ENCODE measurements at places on chromosomes 1 and 21.
A peak's percentile ranks its signal among the peaks of the same experiment; 100 is the strongest.

DNA sequence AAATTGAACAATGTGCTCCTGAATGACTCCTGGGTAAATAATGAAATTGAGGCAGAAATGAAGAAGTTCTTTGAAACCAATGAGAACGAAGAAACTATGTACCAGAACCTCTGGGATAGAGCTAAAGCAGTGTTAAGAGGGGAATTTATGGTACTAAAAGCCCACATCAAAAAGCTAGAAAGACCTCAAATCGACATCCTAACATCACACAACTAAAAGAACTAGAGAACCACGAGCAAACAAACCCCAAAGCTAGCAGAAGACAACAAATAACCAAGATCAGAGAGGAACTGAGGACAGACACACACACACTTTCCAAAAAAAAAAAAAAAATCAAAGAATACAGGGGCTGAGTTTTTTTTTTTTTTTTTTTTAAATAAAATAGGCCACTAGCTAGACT lies 564.2 kb downstream of the SMYD3 start:
- DNase-seq, result no peak

DNA sequence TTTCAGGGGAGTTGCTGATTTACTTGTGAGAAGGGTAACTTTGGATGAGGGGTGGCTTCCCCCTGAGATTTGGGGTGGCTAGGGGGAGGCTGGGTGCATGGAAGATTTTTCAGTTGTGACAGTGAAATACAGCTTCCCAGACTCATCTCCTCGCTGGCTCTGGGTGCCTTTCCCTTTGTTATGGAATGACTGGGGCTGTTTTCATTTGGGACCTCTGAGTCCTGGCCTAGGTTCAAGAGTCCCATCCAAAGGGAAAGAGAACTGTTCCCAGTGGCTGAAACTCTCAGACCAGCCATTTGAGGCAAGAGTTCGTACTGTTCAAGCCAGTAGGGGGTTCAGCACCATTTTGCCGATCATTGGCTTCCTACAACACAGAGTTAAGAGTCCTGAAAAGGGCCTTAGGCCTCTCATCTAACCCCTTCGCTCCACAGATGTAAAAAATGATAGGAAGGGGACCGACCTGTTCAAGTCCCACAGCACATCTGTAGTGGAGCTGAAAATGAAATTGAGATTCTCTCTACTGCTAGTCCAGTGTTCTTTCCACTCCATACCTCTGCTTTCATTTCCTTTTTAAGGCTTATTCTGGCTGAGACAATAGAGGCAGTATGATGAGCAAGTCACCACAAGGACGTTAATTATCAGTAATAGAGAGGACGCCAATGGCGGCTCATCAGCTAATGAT lies 958 bp downstream of the DDR2 start:
- DNase-seq, result peak; percentile 56

- DNase-seq, result peak; percentile 74
Measured at GRCh38 chr1:10975567-10976326, 36.7 kb upstream of the TARDBP start.

GRCh38 chr1:9161963-9162362 lies 33.1 kb upstream of the GPR157 start:
- DNase-seq, result no peak

DNA sequence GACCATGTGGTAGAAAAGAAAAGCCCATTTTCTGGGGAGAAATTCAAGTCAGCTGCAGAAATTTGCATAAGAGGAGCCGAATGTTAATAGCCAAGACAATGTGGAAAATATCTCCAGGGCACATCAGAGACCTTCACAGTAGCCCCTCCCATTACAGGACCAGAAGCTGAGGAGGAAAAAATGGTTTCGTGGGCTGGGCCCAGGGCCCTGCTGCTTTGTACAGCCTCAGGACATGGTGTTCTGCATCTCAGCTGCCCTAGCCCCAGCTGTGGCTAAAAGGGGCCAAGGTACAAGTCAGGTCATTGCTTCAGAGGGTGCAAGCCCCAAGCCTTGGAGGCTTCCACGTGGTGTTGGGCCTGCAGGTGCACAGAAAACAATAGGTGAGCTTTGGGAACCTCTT lies 108.3 kb downstream of the DMRTB1 start:
- DNase-seq, result no peak

DNA sequence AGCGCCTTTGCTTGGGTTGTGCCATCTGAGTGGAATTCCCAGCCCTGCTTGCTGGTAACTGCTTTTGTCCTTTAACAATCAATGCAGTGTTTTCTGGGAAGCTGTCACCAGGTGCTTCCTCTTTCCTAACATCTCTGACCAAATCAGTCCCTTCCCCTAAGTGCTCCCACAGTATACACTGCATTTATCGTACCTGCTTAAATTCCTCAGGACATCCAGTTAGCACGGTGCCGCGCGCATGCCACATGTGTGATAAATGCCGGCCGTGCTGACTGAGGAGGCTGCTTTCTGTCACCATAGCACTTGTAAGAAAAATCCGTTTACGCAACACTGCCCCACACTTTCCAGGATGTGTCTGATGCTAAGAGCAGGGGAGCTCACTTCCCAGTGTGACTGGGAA lies 115.4 kb downstream of the BCAR3 start:
- no peak for DNase-seq

GRCh38 chr1:175419684-175420517 lies 227.3 kb upstream of the KIAA0040 start:
- no peak for DNase-seq

DNA sequence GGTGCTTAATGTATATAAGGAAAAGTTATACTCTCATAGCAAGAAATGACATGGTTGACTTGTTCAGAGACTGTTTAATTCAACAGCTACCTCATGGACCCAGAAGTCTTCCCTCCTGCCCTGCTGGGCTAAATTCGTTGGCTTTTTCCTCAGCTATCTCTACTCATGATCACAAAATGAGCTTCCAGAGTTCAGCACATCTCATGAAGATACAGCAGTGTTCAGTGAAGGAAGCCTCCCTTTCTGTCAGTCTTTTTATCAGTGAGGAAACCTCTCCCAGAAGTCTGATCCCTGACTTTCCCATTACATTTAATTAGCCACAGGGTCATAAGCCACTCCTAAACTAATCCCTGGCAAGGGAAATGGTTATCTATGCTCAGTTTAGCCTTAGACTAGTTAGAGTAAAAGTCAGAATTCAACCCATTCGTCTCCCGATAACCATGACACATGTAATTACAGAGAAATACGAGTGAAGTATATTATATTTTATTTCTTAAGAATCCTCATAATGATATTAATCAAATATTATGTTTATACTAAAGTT lies 97.5 kb downstream of the DENND1B start:
- no peak for DNase-seq

- DNase-seq, result no peak
Measured at GRCh38 chr1:51329443-51330325, 678 bp downstream of the TTC39A start.

GRCh38 chr1:207130252-207131036 lies 26.4 kb downstream of the C4BPA start:
- no peak for DNase-seq

GRCh38 chr1:168645721-168646120 lies 69.3 kb downstream of the XCL1 start:
- DNase-seq, result no peak

DNA sequence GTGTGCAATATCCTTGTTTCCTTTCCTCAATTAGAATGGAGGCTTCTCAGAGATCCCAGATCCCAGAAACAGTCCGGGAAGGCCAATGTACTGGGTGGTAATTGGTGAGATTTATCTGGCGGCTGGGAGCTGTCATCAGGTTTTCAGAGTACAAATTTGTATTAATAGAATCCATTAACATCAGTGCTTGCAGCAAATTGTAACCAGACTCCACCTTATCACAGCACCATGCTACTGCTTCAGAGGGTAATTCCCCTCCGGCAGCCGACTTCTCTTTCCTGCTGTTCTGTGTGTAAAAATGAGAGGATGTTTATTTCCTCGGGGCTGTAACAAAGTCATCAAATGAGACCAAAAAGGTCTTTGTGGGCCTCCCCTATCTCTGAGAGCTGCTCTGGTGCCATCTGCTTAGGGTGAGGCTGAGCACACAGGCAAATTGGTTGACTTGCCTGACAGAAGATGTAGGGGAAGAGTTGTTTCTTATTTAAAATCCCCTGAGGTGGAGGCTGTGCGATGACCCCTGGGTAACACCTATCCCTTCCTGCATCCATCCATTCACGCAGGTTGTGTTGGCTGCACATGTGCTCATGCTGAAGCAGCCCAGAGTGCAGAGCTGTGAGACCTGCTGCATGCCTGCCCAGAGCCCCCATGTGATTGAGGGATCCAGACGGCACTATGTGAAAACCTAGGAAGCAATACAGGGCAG lies 19.2 kb downstream of the NFASC start:
- no peak for DNase-seq

- no peak for DNase-seq
Measured at GRCh38 chr1:245041058-245041698, 113.6 kb upstream of the KIF26B start.

DNA sequence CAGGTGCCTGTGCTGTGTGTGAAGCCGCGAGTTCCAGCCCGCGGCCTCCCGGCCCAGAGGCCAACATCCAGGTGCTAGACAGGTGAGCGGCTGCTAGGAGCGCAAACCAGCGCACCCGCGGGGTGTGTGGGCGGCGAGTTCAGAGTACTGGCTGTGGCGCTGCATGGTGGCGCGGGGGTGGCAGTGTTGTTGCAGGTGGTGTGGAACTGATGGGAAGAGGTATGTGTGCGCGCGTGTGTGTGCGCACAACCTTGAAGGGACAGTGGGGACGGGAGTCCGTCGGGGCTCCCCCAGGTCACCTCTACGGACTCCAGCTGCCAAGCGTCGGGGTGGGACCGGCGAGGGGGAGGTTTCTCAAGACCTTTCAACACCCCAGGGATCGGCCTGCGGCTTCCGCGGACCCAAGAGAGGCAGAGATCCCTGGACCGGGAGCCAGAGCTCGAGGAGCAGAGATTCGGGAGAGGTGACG lies 433 bp upstream of the DMBX1 start:
- no peak for DNase-seq

- DNase-seq, result peak; percentile 51
Measured at GRCh38 chr1:180912211-180912800, 391 bp upstream of the KIAA1614 start.

DNA sequence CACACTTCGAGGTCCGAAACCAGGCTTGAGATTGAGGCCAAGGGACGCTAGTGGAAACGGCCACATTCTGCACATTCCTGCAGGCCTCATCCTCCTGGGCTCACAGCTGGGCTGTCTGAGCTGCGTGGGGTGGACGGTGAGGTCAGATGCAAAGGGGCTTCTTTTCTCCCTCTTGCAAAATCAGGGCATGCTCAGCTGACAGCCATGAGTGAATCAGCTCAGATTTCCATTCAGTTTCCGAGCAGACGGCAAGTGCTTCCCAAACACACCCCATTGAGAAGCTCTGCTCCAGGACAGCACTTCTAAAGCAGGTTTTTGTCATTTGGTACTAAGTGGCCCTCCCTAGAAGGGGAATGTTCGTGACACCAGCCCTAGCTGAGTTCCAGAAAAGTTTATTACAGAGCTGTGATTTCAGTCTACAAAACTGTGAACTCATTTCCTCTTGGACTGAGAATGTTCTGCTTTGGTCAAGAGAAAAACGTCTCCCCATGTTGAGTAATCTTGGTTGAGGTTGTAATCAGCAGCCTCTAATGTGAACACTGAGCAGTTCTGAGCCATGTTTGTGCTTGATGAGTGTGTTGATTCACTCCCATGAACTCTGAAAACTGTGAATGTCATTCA lies 10.0 kb downstream of the PDPN start:
- peak; percentile 83 for DNase-seq

GRCh38 chr1:208113011-208113410 lies 131.2 kb downstream of the PLXNA2 start:
- DNase-seq, result no peak

GRCh38 chr1:145729666-145730436 lies 10.6 kb downstream of the CD160 start:
- no peak for DNase-seq

- DNase-seq, result peak; percentile 63
Measured at GRCh38 chr1:241423541-241424479, 66.8 kb upstream of the RGS7 start.

GRCh38 chr1:243658594-243659105 lies 191.4 kb downstream of the AKT3 start:
- no peak for DNase-seq

- DNase-seq, result no peak
Measured at GRCh38 chr1:6097117-6097595, 51.5 kb downstream of the KCNAB2 start.

GRCh38 chr1:234400773-234401172 lies 27.5 kb downstream of the COA6 start:
- DNase-seq, result peak; percentile 4

DNA sequence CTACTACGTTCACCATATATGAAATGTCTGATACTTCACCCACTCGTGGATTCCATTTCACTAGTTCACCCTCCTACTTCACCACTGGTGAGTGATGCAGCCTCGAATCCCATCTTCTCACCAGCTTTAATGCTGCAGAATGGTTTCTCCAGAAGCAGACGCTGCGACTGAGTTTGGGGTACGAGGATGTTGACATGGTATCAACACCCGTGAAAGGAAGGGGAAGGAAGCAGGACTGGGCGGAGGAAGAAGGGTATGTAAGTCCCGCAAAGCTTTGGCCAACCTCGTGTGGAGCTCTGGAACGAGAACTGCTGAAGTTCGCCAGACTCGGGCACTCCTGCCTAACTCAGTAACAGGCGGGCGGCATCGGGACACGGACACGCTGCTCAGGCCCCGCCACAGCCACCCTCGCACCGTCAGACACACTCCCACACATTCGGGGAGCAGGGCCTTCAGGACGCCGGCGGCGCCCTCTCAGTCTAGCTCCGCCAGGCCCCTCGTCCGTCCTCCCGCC lies 833 bp upstream of the DIP2A start:
- DNase-seq, result peak; percentile 49

- DNase-seq, result no peak
Measured at GRCh38 chr1:86184426-86184825, 27.9 kb upstream of the COL24A1 start.

GRCh38 chr1:70353601-70354331 lies 756 bp downstream of the ANKRD13C start:
- peak; percentile 61 for DNase-seq

- DNase-seq, result peak; percentile 93
Measured at GRCh38 chr1:234564035-234565029, 45.6 kb downstream of the IRF2BP2 start.

GRCh38 chr1:198929961-198930599 lies 291.2 kb downstream of the PTPRC start:
- peak; percentile 60 for DNase-seq

DNA sequence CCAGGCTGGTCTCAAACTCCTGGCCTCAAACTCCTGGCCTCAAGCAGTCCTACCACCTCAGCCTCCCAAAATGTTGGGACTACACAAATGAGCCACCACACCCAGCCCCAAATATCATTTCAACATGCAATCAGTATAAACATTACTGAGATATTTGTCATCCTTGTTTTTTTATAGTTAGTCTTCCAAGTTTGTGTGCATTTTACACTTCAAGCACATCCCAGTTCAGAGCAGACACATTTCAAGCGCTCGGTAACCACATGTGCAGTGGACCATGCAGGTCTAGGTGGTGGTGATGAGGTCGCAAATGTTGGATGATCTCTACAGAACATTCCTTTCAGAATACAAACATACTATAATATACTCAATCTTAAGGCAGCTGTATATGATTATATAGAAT lies 23.8 kb upstream of the APP start:
- DNase-seq, result peak; percentile 12
